ENCODE measurements at places on chromosomes 2 and 18.

DNA sequence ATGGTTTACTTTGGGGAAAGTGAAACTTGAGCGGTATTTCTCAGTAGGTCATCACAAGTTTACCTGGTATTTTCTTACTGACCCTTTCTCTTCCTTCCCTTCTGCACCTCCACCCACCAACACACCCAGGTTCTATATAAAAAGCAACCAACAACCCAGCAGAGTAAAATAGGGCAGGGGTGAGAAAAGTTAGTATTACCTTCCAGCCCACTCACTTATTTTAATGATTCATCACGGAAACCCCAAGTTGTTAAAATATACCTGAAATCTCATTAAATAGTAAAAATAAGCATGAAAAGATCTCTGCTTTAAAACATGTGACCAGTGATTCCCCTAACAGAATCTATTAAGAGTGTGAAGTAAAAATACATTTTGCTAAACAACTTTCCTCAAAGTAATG, 306.1 kb downstream of the ZEB2 start:
- DNase-seq, result no peak

DNA sequence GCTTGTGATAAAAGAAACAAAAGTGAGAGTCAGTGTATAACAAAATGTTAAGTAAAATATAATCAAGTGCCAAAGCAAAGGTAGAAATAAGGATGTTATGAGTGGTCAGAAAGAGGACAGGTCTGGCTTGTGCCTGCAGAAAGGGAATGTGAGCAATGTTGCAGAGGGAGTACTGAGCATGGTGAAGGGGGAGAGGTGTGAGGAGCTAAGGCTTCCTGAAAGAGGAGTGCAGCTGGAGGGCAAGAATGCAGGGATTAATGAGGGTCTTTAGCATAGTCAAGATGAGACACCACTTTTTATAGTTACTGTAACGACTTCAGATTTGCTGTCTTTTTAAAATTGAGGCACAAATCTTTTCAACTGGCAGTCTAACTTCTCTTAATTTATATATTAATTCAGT, 22.0 kb upstream of the FIGN start:
- DNase-seq, result no peak

DNA sequence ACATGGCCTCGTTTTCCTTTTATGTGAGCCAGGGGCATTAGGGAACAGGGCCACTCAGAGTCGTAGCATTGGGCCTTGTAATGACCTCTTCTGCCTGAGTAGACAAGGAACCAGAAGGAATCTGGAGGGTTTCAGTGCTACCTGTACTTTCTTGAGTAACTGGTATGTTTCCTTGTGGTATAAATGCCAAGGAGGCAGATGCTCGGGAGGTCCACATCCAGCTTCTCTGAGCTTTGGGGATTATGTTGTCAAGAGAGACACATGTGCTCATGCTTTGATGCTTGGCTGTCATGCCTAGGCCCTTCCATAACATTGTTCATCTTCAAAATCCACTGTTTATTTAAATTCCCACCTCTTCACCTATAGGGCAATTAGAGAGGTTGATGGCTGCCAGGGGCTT, 26.3 kb downstream of the FOSL2 start:
- DNase-seq, result no peak

GRCh38 chr2:174599310-174599921, 1.8 kb upstream of the WIPF1 start:
- no peak for DNase-seq

GRCh38 chr18:68220458-68220857, 494.4 kb downstream of the TMX3 start:
- no peak for DNase-seq

- DNase-seq, result no peak
These were observed 64.1 kb upstream of the LCLAT1 start for GRCh38 chr2:30382995-30383394.

DNA sequence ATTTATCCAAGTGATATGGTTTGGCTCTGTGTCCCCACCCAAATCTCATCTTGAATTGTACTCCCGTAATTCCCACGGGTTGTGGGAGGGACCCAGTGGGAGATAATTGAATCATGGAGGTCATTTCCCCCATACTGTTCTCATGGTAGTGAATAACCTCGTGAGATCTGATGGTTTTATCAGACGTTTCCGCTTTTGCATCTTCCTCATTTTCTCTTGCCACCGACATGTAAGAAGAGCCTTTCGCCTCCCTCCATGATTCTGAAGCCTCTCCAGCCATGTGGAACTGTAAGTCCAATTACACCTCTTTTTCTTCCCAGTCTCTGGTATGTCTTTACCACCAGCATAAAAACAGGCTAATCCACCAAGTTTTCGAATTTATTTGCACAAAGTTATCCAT, 20.3 kb upstream of the CHST10 start:
- no peak for DNase-seq

DNA sequence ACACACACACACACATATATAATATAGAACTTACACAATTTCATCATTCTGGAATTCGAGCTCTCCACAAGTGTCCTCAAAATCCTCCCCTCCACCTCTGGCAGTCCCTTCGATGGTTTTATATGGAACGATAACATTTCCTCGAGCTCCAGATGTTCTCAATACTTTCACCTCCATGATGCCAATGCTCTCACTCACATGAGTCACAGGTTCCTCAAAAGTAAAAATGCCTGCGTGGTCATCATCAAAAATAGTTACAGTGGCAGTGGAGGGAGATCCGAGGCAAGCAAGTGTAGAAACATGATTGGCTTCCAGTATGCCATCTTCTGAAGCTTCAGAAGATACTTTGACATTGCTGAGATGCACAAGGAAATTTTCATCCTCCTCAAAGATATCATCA, 23.5 kb downstream of the SLC8A1 start:
- DNase-seq, result no peak

DNA sequence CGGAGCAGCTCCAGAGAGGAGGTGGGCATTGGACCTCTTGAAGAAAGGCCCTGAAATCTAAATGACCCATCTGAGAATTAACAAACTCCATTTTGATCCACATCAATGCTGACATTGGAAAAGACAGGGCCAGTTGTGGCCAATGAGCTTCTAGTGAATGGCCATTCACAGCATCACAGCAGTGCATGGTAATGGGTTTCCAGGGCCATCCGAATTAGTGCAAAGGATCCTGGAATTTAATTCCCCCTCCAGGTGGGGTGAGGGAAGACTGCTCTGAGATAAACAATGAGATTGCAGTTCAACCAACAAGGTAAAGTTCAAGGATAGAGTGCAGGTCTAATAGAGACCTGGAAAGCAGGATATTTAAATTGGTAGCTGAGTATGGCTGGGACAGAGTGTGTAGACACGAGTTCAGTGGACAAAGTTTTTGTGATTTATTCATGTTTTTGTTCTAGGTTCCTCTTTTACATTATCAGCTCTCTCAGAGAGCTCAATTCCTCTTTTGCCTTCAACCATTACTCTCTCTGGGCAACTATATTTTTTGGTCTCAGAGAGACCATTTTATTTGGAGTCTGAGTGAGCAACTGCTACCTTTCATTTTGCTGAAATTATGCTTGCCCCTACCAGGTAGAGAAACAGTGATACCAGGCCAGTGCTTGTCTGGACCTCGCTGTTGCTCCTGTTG, 5.0 kb downstream of the TACR1 start:
- no peak for DNase-seq

GRCh38 chr2:133884739-133885381, 316.6 kb upstream of the NCKAP5 start:
- no peak for DNase-seq

Data from retinal pigment epithelial cell (primary cell).